Hair follicular keratinocyte (primary cell): ENCODE measurements at places on chromosomes 11 and 22. TPM values are rescaled to one million over a fixed set of nuclear protein-coding genes. Genes with fewer than 3 reads are reported as not detected.

The APBB1 gene
- 9.8 and 10.7 TPM in 2 replicates for total RNA-seq

The PDHX gene
- 18.2 and 25.9 TPM in 2 replicates for total RNA-seq

The SLC37A4 gene
- 22.0 and 24.0 TPM in 2 replicates for total RNA-seq

The PARVA gene
- total RNA-seq, result 17.7 and 23.0 TPM in 2 replicates
